Osteoblast (primary cell): ENCODE measurements at places on chromosomes 6 and 20. TPM values are rescaled to one million over a fixed set of nuclear protein-coding genes. Genes with fewer than 3 reads are reported as not detected.

Gene NKAPL
- 1.1 and 1.2 TPM in 2 replicates for total RNA-seq

Gene SRSF12
- under 0.01 and 0.29 TPM in 2 replicates for total RNA-seq

Gene KIFC1
- total RNA-seq, result 3.2 and 4.0 TPM in 2 replicates

Gene PDRG1
- total RNA-seq, result 2.2 and 2.7 TPM in 2 replicates

Gene SFTA2
- total RNA-seq, result not detected in 2 replicates

DNA sequence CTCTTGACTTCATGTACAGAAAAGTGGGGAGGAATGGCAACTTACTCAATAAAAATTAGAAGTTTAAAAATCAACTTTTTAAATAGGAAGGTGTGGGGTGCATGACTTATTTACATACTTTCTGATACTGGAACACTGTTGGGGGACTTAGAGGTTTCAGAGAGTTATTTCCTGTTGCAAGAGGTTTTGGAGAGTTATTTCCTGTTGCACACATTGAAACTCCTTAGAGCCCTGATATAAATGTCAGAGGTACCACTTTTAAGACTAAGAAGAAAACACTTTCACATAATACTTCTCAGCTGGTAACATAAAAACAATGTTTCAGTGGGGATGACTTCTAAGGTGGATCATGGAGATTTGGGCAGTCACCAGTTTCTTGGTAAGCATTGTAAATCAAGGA, 579.9 kb downstream of the MMUT start:
- DNase-seq, result no peak
- H3K4me1 ChIP-seq, result no peaks in the 10 kb centered on the region
- H3K36me3 ChIP-seq, result no peaks in the 10 kb centered on the region
- no peak overlapping the region for H3K4me3 ChIP-seq
- H3K27ac ChIP-seq, result no peak overlapping the region

DNA sequence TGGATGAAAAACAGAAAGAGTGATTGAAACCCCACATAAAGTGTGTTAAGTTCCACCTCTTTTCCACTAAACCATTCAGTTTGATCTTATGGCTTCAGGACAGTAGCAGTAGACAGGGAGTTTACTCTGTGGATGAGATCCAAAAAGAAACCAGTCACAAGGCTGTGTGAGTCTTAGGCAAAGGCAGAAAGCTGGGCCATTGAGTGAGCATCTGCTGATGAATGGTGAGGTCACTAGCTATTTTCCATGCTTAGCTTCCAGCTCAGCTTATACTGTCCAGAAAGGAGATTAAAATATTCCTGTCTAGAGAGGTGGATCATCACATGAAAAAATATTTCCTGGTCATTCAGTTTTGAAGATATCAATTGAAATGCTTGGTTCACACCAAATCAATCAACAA, 1643.9 kb downstream of the HACE1 start:
- no peaks in the 10 kb centered on the region for H3K27me3 ChIP-seq
- H3K4me3 ChIP-seq, result no peak overlapping the region
- H3K27ac ChIP-seq, result no peak overlapping the region
- no peak for DNase-seq
- no peaks in the 10 kb centered on the region for H3K36me3 ChIP-seq
- H3K4me1 ChIP-seq, result no peaks in the 10 kb centered on the region

DNA sequence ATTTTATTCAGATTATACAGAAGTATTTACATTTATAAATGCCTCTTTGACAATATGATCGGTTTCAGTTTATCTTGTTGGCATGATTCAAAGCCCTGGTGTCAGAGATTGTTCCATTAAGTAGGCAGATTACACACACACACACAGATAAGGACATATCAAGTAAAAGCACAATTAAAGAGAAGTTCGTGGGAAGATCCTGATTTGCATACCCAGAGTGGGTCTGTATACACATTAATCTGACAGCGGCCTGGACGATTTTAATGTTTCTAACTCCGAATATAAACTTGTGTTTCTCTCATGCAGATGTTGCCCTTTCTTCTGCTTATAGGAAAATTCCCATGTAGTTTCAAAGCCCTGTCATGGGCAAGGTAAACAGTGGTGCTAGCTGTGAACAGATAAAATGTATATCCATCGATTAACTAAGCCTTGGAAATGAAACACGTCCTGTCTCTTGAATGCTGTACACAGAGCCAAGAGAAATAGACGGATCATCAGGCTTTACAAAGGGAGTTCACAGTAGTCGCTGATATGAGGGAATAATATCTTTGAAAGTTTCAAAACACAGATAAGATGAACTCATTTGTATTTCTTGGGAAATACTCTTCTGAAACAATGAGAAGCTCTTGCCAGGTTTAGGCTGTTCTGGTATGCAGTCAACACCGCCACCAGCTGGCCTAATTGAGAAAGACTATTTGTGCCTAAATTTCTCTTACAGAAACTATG, 108.2 kb upstream of the GMDS start:
- peaks cover 41% of the 10 kb centered on the region for H3K4me1 ChIP-seq
- peak; percentile 78 for DNase-seq
- H3K36me3 ChIP-seq, result no peaks in the 10 kb centered on the region
- H3K27me3 ChIP-seq, result no peaks in the 10 kb centered on the region

DNA sequence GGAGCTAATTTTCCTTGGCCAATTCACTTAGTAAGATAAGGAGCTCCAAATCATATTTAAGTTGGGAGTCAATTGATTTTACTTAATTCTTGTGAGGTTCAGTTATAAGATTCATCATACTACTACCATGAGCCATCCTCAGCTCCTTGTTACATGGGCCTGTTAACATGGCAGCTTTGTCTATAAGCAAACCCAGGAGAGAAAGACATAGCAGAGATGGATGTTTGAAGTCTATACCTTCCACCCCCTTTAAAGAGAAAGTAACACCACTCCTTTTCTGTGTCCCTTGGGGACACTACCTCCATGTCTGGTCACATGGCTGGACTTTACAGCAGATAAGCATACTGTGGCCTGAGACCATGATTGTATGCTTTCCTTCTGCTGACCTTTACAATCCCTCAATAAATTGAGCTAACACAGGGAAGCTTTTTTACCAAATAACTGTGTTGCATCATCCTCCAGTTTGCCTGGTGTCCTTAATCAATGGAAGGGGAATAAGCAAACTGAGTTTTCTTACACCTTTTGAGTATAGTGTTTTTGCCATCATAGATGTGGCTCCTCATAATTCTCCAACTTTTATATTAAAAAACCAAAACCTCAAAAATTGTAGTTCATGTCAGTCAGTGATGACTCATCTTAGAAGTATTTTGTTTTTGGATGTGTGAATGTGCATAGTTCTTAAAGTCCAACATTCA, 9.8 kb upstream of the ZNFX1 start:
- H3K4me1 ChIP-seq, result peaks cover 42% of the 10 kb centered on the region
- peaks cover 88% of the 10 kb centered on the region for H3K36me3 ChIP-seq
- peak overlapping the region; percentile 58 for H3K27ac ChIP-seq
- H3K4me3 ChIP-seq, result no peak overlapping the region
- peak; percentile 53 for DNase-seq
- no peaks in the 10 kb centered on the region for H3K27me3 ChIP-seq

DNA sequence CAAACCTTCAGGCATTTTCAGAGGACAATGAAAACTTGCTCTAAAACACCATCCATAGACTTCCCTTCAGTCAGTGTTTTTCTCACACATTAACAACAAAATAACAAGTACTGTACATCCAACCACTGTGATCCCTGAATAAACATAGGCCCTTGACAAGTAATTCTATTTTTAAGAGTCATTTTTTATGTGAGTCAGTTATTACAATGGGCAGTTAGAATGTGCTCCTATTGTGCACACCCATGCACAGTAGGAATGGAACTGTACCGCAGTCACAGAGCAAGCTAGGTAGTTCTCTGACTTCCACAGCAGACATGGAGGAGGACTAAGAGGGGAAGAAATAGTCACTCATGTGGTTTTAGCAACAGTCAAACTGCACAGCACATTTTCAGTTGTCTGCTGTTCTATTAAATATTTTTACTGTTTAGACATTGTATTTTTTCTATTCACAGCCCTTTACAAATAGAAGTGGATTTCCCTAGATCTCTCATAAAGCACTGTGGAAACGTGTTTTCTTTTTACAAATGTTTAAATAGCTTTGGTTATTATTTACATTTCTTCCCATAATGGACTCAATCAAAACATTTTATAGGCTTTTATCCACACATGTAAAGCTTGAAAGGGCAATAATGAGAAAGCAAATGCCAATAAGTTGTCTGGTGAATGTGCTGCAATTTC, 100.4 kb downstream of the JAG1 start:
- H3K27me3 ChIP-seq, result no peaks in the 10 kb centered on the region
- no peak overlapping the region for H3K4me3 ChIP-seq
- H3K4me1 ChIP-seq, result peaks cover 18% of the 10 kb centered on the region
- H3K36me3 ChIP-seq, result no peaks in the 10 kb centered on the region

GRCh38 chr6:155968921-155969320, 513.3 kb upstream of the NOX3 start:
- no peaks in the 10 kb centered on the region for H3K27me3 ChIP-seq
- DNase-seq, result no peak
- H3K36me3 ChIP-seq, result no peaks in the 10 kb centered on the region
- no peak overlapping the region for H3K4me3 ChIP-seq
- no peaks in the 10 kb centered on the region for H3K4me1 ChIP-seq

- no peak overlapping the region for H3K27ac ChIP-seq
- no peaks in the 10 kb centered on the region for H3K36me3 ChIP-seq
- H3K27me3 ChIP-seq, result no peaks in the 10 kb centered on the region
- no peaks in the 10 kb centered on the region for H3K4me1 ChIP-seq
- no peak overlapping the region for H3K4me3 ChIP-seq
Observed at GRCh38 chr6:169958510-169958909, 207.1 kb downstream of the ERMARD start.
